ENCODE measurements at places on chromosomes 6 and 20.

- DNase-seq = no peak
Measured at GRCh38 chr6:129552413-129552812, 157.6 kb downstream of the ARHGAP18 start.

DNA sequence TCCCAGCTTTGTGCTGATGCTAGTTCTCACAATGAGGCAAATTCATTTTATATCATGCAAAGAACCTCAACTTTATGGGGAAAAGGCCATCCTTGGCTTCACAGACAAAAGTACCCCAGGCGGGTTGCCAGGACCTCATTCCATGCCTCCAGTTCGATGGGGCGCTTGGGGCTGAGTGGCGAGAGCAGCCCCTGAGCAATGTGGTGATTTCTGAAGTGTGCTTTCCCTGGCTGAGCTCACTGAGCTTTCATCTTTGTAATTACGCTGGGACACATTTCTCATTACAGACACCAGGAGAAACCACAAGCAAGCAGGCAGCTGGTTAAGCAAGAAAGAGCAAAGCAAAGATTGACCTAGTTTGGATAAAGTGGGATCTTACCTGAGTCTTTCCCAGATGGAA is 301.5 kb upstream of the CDH4 start:
- DNase-seq = no peak

GRCh38 chr20:63017076-63017825 is 10.5 kb upstream of the BHLHE23 start:
- DNase-seq = no peak

GRCh38 chr6:79313254-79313653 is 78.8 kb upstream of the HMGN3 start:
- DNase-seq = no peak

- DNase-seq = no peak
Measured at GRCh38 chr20:2528671-2529271, 7.6 kb upstream of the TMC2 start.

DNA sequence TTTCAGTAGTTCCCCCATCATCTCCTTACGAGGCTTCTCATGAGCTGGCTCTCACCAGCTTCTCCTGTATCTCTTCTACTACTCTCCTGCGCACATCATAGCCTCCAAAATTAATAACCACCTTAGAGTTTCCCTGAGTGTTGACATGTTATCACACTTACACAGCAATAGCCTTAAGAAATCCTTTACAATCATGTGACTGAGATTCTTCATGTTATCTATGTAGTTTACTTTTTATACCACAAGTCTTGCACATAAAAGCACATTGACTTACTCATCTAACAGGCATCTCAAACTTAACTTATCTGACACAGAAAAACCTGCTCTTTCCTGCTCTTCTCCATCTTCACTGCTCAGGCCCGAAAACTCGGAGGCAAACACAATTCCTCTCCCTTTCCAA is 103.7 kb upstream of the TAB2 start:
- no peak for DNase-seq

- DNase-seq = peak; percentile 85
Measured at GRCh38 chr6:82363428-82364086, at the start of gene TPBG. TPBG (plus strand) TSS chr6:82363817; CDS start chr6:82364962, 1,145 bp downstream.

- no peak for DNase-seq
Measured at GRCh38 chr6:15962449-15962764, 166.5 kb upstream of the MYLIP start.

DNA sequence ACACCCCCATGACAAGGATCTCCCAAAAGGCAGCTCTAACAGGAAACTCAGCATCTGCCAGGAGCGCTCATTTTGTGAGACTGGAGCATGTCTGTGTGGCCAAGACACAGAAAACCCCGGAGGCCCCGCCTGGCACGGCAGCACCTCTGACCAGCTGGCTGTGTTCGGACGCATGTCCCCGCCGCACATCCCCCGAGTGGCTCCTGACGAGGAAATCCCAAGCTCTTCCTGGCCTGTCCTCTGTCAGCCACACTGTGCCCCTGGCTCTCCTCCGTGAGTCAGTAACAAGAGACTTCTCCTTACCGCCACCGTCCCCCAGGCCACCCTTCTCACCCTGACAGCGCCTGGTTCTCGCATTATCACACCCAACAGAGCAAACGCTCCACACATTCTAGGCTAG is 14.4 kb downstream of the SLC2A4RG start:
- DNase-seq = no peak

DNA sequence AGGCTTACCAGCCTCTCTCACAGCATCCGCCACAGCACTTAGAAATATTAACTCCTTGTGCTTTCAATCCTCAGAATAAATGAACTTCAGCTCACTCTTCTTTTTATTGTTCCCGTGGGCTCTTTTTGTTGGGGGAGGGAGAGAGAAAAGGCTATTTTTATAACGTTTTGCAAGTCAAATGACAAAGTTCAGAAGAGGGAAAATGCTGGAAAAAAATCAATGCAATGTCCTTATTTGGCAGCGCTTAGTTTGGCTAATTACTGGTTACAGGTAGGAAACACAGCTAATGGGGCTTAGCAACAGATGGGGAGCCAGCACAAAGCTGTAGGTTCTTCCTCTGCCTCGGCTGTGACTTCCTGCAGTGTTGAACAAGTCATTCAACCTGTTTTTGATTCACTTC is 1067.0 kb upstream of the MAP3K7 start:
- DNase-seq = no peak

DNA sequence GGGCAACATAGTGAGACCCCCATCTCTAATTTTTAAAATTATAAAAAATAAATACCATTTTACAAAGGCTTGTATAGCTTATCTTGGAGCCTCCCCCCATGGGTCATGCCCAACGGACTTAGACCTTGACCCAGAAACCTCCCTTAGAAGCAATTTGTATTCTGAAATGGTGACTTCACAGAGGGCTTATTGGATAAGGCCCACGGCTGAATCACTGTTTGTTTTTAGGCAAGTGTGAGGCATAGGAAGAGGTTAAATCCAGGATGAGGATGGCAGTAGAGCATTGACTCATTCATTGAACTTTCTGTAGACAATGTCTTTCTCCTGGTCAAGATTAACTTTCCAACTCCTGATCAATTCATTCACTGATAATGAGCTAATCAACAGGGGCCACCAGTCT is 6.2 kb upstream of the SNAI1 start:
- DNase-seq = no peak

DNA sequence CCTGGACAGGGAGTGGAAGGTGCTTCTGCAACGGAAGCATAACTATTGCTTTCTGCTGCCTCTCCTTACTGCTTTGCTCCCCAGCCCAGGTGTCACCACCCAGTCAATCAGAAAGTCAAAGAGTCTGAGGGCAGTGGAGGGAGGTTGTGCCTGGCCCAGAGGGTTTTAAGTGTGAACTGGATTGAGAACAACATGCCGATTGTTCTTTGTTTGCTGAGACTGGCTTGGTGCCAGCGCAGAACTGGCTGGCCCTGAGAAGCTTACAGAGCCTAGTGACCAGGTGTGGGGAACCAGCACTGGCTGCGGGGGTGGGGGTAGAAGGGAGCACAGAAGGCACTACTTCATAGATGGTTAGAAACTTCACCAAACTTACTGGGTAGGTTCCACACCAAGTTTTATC is 31.1 kb upstream of the ENPP4 start:
- no peak for DNase-seq
